ENCODE measurements at places on chromosomes 12 and 14.

DNA sequence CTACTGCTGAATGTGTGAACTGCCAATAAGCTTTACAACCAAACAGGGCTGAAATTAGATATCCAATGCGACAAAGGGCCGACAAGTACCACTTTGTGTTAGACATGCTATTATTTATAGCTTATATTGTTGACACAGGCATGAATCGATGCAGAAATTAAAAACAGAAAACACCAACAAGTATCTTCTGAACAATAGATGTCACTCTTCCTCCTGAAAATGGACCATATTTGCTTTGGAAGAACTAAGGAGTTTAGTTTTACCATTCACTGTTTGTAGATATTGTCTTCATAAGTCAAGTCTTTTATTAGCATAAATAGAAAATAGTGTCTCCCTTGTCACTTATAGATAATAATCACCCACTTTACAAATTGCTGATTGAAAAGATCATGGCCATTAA, 86.5 kb downstream of the LRIG3 start:
- DNase-seq, result no peak

GRCh38 chr12:94525951-94526350, 66.3 kb upstream of the CEP83 start:
- no peak for DNase-seq

DNA sequence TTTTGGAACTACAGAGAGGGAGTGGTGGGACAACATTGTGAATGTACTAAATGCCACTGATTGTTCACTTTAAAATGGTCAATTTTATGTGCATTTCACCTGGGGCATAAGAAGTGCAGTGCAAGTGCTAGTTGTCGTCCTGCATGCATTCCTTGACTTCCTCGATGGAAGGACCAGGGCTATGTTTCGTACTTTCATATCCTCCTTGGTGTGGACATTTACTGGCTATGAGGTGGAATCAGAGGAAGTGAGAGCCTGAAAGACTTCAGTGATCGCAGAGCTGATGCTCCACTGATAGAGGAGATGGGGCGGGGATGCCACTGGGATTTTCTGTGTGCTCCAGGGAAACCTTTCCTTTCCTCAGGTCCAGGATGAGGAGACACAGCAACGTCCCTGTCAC, 54.1 kb upstream of the DDX11 start:
- DNase-seq, result no peak

DNA sequence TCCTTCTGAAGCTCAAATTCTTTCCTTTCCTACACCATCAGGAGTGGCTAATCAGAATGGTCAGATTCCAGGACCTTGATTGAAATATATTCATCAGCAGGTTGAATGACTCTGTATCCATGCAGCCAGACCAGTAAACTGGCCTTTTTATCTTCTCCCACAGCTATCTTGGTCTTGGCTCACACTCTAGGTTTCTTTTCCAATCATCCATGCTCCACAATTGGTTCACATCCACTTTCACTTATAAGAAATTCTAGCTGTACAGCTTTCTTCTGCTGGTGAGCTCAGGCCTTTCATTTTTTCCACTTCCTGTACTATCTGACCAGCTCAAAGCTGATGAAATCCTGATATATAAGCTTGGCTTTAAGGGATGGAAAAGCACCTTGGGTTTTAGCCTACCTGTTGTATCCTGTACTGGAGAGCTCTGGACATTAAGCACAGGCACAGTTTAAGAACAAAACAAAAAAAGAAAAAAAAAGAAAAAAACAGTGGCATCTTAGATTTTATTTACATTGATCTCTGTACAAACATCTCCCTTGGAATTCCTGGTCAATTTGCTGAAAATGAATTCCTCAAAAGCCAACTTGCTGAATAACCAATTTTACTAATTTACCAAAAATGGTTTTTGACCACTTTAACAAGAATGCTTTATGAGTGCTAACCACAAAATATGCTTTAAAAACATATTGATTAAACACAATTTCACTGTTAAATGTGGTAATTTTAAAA, 91.6 kb upstream of the PAWR start:
- peak; percentile 9 for DNase-seq

- no peak for DNase-seq
These were observed 94.4 kb upstream of the PLEKHG7 start for GRCh38 chr12:92608151-92609091.

DNA sequence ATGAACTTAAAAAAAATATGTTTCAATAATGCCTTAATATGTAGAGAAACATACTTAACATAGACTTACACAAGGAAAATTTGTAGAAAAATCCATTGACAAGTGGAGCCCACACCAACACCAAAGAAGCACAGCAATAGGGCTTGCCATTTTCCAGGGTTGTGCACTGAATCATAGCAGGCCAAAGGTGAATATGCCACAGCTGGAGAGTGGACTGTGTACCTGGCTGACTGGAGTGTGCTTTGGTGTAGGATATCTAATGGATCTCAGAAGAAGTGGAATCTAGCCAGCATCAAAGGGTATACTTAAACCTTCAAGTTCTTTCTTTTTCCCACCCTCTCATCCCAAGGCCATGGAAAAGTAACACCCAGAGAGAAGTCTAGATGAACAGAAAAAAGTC, 4.8 kb downstream of the RPL10L start:
- no peak for DNase-seq

GRCh38 chr14:95361373-95362137, 41.8 kb upstream of the CLMN start:
- no peak for DNase-seq

- DNase-seq, result no peak
These were observed 41.3 kb upstream of the DUSP6 start for GRCh38 chr12:89393551-89394121.

DNA sequence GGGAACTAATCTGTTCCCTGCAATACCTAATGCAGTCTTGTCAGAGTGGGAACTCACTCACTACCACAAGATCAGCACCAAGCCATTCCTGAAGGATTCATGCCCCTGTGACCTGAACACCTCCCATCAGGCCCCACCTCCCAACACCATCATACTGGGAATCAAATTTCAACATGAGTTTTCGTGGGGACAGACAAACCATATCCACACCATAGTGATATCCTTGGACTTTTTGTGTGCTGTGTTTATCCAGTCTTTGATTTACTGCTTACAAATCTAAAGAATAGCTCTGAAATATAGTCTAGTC, 243.5 kb downstream of the FBXL14 start:
- DNase-seq, result no peak

GRCh38 chr14:36367985-36368774, 47.7 kb upstream of the MBIP start:
- no peak for DNase-seq

GRCh38 chr12:41061192-41061591, 126.9 kb upstream of the PDZRN4 start:
- DNase-seq, result no peak

DNA sequence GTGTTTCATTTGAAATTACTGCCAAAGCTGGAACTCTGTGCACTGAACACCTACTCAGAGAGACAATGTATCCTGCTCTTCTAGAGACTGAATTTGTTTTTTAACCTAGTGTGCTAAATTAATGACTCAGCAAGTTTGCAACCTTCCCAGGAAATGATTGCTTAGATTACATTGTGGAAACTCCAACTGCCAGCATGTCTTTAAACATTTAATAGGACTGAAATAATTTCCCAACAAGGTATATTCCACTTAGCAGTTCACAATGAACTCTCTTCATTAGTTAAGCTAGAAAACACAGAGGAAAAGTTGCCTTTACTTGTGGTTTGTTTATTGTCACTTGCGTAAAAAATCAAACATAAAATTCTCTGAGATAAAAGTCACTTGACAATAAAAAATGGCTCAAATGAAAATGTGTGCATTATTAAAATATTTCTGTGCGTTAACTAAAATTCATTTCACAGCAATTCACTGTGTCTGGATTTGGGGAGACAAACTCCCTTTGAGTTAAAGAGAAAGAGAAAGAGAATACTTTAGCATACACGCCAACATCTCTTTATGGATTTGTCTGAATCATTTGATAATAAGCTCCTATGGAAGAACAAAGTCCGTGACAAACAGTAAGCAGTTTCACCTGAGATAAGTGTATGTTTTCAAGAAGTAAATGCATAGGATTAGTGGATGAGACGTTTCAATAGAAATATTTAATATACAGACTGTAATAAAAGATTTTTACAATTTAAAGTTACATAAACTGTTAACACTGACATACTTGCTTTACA, 284.0 kb downstream of the PRKD1 start:
- peak; percentile 49 for DNase-seq

DNA sequence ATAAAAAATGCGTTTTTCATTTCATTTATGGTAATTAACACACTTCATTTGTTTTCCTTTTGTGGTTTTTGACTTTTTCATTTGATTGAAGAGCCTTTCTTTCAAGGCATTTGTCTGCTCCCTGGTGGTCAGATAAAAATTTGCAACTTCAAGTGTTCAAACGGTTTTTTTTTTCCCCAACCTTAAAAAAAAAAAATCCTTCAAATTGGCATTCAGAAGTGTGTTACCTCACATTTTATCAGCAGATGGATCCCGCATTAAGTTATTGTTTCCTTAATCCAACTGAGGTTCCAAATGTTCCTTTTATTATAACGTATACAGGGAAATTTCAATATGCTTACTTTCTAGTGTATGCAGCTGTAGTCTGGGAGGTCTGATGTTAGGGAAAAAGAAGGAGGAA, 47.2 kb downstream of the MYF5 start:
- DNase-seq, result no peak
